AG10803 (cell line): ENCODE measurements at places on chromosomes 7 and 10.

DNA sequence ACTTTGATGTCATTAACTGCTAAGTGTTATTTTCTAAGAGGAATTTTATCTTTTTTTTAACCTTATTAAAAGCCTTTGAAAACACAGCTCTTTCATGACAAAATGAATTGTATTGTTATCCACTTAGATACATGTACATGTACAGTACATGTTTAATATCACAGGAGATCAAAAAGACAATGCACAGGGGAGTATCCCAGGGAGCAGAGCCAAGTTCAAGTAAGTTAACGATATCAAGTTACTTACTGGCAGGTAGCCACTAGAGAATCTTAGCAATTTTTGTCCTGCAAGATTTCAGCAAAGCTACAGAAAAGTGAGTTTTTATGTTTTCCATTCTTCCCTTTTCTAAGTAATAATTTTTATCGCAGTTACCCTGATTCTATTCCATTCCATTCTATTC, 33.9 kb upstream of the ARL4A start:
- DNase-seq, result no peak

GRCh38 chr10:43965033-43965917, 316.6 kb upstream of the ZNF32 start:
- peak; percentile 92 for DNase-seq

DNA sequence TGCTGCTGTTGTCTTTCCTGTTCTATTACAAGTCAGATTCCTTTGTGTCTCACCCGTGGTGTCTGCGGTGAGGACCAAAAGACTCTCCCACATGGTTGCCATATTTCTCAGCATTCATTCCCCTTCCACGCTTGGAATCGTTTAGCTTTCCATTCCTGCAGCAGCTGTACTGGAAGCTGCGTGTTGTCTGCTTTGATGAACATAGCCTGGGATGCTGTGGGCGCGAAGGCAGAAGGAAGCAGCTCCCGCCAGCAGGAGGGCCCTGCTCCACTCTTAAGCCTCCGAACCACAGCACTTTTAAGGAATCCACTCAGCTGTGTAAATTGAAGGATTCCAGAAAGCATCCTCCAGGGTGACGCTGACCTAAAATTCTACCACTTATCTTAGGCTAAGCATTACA, 303.6 kb upstream of the PITRM1 start:
- DNase-seq, result peak; percentile 95

GRCh38 chr7:128725531-128725930, 13.6 kb upstream of the CALU start:
- no peak for DNase-seq

GRCh38 chr7:46218461-46219200, 297.6 kb upstream of the IGFBP3 start:
- peak; percentile 16 for DNase-seq

- peak; percentile 16 for DNase-seq
Measured at GRCh38 chr10:23294638-23295247, 49.9 kb downstream of the C10orf67 start.

DNA sequence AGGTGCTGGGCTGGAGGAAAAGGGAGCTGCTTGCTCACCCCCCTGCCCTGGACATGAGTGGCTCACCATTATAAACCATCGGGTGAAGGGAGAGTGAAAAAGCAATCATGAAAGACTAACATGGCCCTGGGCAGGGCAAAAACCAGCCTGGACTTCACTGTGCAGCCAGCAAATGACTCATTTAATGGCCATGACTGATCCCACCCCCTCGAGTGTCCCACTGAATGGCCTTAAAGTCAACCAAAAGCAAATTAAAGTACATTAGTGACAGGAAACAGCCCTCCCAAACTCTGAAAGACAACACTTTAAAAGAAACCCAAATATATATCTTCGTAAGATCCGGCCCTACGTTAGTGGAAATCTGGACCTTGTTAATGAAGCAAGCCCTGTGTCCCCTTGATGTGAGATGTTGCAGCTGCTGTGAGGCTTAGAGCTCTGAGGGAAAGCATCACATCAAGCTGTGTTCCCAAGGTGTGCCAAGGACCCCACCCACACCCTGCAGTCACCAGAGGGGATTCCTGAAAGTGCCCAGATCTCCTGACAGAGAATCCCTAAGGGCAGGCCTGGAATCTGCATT, 31.2 kb downstream of the ADCYAP1R1 start:
- no peak for DNase-seq

DNA sequence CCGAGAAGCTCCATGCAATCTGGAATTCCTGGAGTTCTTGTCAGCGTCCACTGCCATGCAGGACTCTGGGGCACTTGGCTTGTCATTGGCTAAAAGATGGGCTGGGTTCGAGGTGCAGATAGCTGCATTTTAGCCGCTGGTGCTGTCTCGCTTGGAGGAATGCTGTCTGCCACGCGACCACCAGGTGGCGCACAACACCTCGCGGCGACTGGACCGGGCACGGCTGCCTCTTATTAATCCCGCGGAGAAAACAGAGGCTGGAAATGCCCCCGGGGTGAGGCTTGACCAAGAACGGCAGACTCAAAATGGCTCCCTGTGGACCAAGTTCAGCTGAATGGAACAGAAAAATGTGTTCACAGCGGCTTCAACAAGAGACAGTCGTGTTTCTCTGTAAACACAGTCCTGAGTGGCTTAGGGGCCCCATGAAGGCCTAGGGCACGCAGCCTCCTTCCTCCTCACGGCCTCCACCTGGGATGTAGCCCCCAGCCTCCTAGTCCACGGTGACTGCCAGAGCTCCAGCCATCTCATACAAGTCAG, 46.2 kb downstream of the AOC1 start:
- DNase-seq, result peak; percentile 57

DNA sequence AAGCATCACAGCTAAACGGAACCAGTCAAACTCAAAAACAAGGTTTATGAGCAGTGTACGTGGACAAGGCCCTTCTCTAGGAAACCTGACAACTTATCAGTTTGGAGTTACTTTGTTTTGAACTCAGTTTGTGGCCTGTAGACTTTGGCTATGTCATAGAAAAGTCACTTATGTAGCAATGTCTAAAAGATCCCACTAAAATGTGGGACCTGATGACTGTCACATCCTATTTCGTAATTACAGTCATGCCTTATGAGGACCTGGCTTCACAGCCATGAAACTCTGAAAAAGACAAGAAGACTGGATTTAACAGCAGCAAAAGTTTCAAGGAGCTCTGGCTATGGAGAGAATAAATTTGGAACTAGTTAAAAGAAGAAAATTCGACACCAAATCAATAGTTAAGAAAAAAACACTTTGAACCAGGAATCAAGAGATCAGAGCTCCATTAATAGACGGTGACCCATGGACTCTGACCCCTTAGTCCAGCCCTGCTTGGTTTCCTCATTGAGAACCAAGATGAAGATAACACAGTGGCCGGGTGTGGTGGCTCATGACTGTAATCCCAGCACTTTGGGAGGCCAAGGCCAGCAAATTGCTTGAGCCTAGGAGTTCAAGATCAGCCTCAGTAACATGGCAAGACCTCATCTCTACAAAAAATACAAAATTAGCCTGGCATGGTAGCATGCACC, 204.3 kb downstream of the SFMBT2 start:
- no peak for DNase-seq

- peak; percentile 92 for DNase-seq
Measured at GRCh38 chr7:93327006-93327633, 95.0 kb downstream of the VPS50 start.

DNA sequence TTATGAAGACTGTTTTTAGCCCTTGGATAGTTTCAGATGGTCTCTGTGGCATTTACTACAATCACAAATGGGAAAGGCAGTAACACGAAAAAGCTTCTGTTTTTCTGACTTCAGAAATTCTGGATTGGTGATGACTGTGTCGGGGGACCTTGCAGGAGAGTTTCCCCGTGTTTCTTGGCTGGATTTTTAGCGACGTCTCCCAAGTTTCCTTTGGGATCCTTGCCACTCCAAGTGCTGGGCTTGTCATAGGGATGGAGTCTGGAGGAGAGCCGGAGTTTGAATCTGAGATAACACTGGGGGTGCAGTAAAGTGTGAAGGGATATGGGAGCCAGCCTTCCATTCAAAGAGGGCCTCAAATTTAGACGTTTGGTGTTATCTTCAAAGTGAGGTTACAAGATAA, 179.0 kb downstream of the SNX10 start:
- DNase-seq, result no peak

GRCh38 chr7:150980663-150981062, 2.5 kb upstream of the KCNH2 start:
- DNase-seq, result no peak

DNA sequence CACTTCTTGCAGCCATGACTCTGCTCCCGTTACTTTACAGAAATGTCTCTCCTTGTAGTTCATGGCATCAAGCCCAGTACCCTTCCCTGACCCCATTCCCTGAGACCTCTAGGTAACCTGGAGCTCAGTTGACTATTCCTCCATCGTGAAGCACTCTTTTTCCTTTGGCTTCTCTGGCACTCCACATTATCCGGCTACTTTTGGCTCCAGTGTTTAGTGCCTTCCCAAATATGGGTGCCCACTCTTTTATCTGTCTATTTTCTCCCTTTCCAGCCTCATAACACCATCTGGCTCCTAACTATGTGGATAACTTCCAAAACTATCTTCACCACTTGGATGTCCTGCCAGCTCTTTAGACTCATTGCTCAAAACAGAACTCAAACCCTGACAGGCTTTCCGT, 744.7 kb upstream of the GALNT17 start:
- DNase-seq, result peak; percentile 39

DNA sequence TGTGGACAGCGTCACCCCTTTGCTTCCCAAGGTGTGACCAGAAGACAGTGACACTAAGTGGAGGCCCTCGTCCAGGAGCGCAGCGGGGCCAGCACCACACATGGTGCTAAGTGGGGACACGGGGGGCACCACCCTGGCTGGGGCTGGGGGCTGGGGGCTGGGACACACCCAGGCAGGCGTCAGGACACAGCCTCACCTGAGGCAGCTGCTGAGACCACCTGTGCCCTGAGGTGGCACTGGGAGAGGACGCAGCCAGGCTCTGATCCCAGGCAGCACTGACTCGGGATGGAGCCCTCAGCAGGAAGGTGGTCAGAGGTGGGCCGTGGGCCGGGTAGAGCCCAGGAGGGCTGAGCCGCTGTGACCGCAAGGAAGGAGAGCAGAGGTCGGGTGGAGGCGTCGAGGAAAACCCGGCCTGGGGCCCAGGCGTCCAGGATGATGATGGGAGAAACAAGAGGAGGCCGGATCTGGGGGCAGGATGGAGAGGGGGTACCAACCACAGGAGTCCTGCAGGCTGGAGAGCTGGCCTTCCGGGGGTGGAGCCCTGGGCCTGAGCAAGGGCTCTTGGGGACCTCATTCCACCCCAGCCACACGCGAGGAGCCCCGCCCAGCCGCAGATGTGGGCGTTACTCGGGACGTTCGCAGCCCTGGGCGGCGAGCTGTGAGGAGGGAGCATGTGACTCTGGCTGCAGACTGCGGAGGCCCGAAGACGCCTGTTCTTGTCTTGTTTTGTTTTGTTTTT, 22.5 kb downstream of the LRRC27 start:
- DNase-seq, result no peak

GRCh38 chr7:87874066-87874465, 2.1 kb downstream of the SLC25A40 start:
- DNase-seq, result no peak

DNA sequence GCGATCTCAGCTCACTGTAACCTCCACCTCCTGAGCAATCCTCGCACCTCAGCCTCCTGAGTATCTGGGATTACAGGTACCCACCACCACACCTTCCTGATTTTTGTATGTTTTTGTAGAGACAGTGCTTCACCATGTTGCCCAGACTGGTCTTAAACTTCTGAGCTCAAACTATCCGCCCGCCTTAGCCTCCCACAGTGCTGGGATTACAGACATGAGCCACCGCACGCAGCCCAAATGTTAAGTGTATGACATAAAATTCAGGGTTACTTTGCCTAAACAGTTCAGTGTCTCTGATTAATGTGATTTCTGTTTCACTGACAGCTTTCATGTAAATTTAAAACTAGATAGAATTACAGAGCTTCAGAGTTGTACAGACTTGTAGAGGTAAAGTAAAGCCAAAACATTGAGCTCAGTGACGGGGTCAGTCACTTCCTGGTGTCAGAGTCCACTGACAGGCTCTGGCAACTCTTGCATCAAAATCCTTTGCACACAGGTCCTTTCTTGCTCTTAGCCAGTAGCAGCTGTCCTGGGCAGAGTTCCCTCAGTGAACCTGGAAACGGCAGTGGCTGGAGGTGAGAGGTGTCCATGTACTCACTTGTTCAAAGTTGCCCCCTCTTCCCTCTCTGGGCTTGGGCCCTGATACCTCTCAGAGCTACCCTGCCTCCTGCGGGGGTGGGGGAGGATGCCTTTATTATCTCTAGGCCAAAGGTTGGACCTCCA, 33.7 kb downstream of the MGMT start:
- no peak for DNase-seq

DNA sequence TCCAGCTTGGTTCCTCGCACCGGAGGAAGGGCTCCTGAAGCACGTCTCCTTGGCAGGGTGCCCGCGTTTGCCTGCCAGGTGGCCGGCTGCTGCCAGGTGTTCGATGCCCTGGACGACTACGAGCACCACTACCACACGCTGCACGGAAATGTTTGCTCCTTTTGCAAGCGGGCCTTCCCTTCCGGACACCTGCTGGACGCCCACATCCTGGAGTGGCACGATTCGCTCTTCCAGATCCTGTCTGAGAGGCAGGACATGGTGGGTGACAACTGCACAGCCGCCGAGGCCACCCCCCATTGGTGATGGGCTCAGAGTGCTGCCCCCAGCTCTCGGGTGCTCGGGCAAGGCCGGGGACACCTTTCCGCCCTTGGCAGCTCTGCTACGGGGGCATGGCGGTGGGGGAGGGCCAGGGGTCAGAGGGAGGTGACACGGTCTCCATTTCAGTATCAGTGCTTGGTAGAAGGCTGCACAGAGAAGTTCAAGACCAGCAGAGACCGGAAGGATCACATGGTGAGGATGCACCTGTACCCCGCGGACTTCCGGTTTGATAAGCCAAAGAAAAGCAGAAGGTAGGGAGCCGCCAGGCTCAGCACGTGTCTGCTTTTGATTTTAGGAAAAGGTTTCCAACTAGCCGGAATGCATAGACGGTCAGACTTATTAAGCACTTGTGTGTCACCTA, 1.1 kb downstream of the ZNF511 start:
- no peak for DNase-seq

DNA sequence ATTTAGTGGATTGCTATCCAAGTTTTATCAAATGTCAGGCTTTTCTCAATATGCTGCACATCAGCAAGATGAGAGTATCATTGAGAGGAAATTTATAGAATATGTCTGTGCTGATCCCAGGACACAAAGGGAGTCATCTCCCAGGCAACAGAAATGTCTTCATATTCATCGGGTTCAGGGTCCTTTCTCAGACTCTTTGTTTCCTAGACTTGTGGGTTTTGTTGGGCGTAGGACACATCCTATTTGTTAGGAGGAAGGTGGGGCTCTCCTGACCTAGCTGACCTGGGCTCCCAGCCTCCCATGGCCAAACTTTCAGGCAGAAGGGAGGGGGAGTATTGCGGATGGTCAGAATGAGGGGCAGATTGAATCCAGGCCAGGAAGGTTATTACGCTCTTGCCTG, 22.9 kb upstream of the NPS start:
- DNase-seq, result no peak

- DNase-seq, result no peak
Measured at GRCh38 chr7:27515933-27516332, 146.8 kb downstream of the HIBADH start.

- DNase-seq, result no peak
Measured at GRCh38 chr10:91104193-91105041, 116.0 kb upstream of the PCGF5 start.
